ENCODE measurements at places on chromosomes 13 and 19. TPM values are rescaled to one million over a fixed set of nuclear protein-coding genes. Genes with fewer than 3 reads are reported as not detected.

DNA sequence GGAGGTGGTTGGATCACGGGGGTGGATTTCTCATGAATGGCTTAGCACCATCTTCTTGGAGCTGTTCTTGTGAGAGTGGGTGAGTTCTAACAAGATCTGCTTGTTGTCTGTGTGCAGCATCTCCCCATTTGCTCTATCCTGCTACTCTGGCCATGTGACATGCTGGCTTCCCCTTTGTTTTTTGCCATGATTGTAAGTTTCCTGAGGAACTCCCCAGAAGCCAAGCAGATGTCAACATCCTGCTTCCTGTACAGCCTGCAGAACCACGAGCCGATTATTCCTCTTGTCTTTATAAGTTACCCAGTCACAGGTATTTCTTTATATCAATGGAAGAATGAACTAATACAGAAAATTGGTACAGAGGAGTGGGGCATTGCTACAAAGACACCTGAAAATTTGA lies 2.3 kb upstream of the SIGLEC12 start:
- H3K27me3 ChIP-seq, result peaks cover 2% of the 10 kb centered on the region
- H3K4me3 ChIP-seq, result no peak overlapping the region
- H3K27ac ChIP-seq, result peak overlapping the region; percentile 55

DNA sequence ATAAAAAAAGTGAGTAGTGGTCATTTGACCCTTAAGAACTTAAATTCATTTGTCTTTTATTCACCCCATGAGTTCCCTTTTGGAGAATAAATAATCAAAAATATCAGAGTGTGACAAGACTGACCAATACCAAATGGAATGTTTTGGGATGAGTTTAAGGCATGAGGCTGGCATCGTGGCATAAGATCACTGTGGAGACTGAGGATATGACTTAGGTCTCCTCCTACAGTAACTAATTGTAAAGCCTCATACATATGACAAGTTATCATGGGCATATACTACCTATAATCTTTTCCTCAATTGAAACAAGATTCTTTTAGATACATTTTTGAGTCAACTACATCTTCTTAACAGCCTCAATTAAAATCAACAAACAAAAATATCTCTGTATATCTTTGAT lies 782.0 kb downstream of the SLITRK1 start:
- no peak overlapping the region for H3K4me3 ChIP-seq
- no peaks in the 10 kb centered on the region for H3K4me1 ChIP-seq
- no peak overlapping the region for H3K27ac ChIP-seq
- no peaks in the 10 kb centered on the region for H3K27me3 ChIP-seq

DNA sequence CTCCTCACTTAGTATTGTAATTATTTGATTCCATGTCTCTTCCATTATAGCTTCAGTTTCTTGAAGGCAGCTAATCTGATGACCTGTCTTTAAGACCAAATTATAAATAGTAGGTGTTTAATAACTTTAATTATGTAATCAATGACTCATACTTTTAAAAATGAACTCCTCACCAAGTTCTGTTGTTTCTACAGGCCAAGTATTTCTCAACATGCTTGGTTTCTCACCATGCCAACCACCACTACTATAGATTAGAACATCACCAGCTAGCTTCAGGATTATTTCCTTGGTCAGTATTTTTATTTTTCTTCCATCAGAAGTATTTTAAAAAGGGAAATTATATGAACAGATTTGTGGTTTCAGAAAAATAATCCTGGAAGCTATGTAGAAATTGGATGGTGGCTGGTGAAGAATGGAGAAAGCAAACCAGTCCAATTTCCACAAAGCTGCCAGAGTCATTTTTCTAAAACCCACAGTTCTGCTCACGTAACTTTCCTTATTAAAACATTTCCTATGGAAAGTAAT lies 237.7 kb upstream of the DACH1 start:
- H3K27ac ChIP-seq, result no peak overlapping the region
- no peak for DNase-seq

DNA sequence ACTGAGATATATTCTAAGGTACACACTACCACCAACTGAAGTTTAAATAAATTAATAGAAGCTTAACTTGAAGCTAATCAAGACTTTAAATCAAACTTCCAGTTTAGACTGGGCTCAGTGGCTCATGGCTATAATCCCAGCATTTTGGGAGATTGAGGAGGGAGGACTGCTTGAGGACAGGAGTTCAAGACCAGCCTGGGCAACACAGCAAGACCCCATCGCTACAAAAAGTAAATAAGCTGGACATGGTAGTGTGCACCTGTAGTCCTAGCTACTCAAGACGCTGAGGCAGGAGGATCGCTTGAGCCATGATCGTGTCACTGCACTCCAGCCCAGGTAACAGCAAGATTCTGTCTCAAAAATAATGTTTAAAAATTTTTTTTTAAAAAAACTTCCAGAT lies 8.6 kb downstream of the KPNA3 start:
- H3K27ac ChIP-seq, result no peak overlapping the region
- no peaks in the 10 kb centered on the region for H3K36me3 ChIP-seq
- no peaks in the 10 kb centered on the region for H3K27me3 ChIP-seq
- no peak for DNase-seq
- no peak overlapping the region for H3K4me3 ChIP-seq

DNA sequence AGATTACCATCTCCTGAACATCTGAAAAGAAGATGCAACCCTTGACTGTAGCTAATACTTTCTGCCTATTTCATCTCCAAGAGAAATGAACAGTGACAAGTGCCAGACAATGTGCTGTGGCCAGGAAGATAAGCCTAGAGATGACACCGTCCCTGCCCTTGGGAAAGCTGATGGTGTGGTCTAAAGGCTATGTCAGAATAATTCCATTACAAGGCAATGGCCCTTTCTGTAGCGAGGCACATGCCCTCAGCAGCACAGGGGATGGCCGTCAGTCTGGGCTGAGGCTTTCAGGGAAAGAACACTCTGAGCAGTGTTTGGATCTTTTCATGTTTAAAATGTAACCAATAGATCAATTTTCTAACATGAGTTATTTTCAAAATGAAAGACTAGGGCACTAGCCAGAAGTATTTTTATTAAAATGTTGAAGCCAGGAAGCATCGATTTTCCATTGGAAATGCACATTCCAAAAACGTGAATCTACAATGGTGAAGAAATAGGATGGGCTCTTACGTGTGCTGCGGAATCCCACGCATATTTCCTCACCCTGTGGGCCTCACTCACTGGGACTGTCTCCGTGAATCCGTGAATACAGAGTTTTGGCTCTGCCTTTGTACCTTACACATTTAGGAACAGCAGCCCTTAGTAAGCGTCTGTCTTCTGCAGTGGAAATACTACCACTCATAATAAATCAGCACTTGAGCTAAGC lies 22.0 kb downstream of the COL4A1 start:
- no peak overlapping the region for H3K4me3 ChIP-seq
- no peaks in the 10 kb centered on the region for H3K36me3 ChIP-seq
- H3K27me3 ChIP-seq, result no peaks in the 10 kb centered on the region
- DNase-seq, result no peak
- no peak overlapping the region for H3K27ac ChIP-seq
- peaks cover 36% of the 10 kb centered on the region for H3K4me1 ChIP-seq

- peak overlapping the region; percentile 92 for H3K27ac ChIP-seq
- no peaks in the 10 kb centered on the region for H3K27me3 ChIP-seq
- DNase-seq, result no peak
- peaks cover 15% of the 10 kb centered on the region for H3K4me1 ChIP-seq
- peaks cover 50% of the 10 kb centered on the region for H3K36me3 ChIP-seq
These were observed 1.0 kb downstream of the USE1 start for GRCh38 chr19:17216058-17216670.

- H3K27me3 ChIP-seq, result no peaks in the 10 kb centered on the region
- peak; percentile 94 for DNase-seq
- H3K4me1 ChIP-seq, result peaks cover 7% of the 10 kb centered on the region
- H3K27ac ChIP-seq, result peak overlapping the region; percentile 99
These were observed 1.2 kb upstream of the INAFM1 start for GRCh38 chr19:47273313-47274070.

DNA sequence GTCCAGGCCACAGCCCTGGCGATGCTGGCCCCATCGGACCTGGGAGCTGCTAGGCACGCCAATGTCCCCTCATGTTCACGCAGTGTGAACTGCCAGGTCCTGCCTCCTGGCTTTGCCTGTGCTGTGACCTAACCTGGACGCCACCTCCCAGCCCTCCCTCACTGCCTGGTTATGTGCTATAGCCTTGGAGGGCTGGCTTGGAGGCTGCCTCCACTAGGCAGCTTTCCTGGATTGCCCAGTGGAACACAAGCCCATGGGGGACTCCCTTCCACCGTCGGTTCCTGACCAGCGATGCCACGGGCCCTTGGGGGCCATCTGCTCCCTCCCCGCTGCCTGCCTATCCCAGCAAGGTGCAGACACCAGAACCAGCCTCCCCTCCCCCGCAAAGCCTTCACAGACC lies 15.2 kb upstream of the UQCR11 start:
- no peak overlapping the region for H3K27ac ChIP-seq
- no peaks in the 10 kb centered on the region for H3K27me3 ChIP-seq
- peaks cover 22% of the 10 kb centered on the region for H3K4me1 ChIP-seq
- H3K4me3 ChIP-seq, result no peak overlapping the region

DNA sequence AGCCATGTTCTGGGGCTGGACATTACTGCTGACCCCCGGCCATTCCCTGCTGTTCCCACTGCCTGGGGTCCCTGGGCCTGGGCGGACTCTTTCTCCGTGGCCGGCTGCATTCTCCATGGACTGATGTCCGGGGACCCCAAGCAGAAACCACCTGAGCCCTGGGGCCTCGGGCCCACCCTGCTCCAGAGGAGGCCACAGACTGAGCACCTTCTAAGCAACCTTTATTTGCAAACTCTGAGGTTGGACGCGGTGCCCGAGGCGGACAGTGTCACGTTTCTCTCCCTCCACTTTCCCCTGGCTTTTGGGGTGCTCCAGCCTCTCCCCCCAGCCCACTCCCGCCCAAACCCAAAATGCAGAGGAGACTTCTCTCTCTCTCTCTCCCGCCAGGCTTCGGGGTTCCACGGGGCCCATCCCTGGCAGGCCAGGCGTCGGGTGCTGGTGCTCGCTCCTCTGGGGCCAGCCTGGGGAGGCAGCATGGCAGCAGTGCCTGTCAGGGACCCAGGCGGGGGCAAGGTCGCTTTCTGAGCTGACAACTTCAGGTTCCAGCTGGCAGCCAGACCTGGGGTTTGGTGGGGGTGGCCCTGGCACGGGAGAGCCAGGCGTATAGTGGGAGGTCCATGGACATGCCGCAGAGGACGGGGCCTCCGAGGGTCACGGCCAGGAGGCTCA lies 2.3 kb upstream of the C19orf25 start:
- H3K4me3 ChIP-seq, result no peak overlapping the region
- H3K4me1 ChIP-seq, result peaks cover 22% of the 10 kb centered on the region
- H3K27me3 ChIP-seq, result no peaks in the 10 kb centered on the region
- peak; percentile 17 for DNase-seq

GRCh38 chr19:10418485-10419199 lies 1.7 kb upstream of the PDE4A start:
- no peak overlapping the region for H3K4me3 ChIP-seq
- H3K27ac ChIP-seq, result no peak overlapping the region
- H3K4me1 ChIP-seq, result peaks cover 12% of the 10 kb centered on the region
- peaks cover 62% of the 10 kb centered on the region for H3K27me3 ChIP-seq

DNA sequence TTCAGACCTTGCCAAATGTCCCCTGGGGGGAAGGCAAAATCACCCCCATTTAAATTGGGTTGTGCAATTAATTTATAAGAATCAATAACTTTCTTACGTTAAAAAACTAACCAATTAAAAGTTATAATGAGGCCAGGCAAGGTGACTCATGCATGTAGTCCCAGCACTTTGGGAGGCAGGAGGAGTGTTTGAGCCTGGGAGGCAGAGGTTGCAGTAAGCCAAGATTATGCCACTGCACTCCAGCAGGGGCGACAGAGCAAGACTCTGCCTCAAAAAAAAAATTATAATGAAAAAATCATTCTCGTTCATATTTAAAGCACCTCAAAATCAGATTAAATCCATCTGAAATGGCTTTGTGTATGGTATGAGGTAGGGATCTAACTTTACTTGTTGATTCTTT lies 18.4 kb upstream of the SIGLEC14 start:
- H3K27me3 ChIP-seq, result no peaks in the 10 kb centered on the region
- no peaks in the 10 kb centered on the region for H3K4me1 ChIP-seq
- H3K36me3 ChIP-seq, result no peaks in the 10 kb centered on the region
- no peak overlapping the region for H3K4me3 ChIP-seq
- H3K27ac ChIP-seq, result no peak overlapping the region

- H3K27me3 ChIP-seq, result peaks cover 4% of the 10 kb centered on the region
- H3K27ac ChIP-seq, result no peak overlapping the region
- H3K4me3 ChIP-seq, result no peak overlapping the region
- H3K4me1 ChIP-seq, result no peaks in the 10 kb centered on the region
These were observed 17.3 kb upstream of the CLDN10 start for GRCh38 chr13:95535243-95535642.

DNA sequence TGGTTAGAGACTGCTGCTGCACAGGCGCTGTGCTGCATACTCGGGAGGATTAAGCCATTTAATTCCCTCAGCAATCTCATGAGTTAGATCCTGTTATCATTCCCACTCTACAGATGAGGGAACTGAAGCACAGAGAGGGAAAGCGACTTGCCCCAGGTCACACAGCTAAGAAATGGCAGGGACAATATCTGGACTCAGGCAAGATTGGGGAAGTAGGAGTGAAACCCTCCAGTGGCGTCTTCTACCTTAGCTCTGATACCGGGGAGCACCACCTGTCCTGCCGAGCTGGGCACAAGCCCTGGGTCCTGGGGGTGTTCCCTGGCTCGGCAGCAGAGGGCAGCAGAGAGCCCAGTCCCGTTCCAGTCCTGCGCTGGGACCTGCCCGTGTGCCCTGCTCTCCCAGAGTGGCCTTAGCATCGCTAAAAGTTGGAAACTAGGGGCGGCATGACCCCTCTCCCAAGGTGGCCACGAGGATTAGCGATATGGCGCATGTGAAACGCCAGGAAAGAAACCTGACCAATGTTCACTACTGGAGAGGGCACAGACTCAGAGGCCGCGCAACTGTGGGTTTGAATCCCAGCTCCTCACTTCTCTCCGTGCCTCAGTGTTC lies 20.5 kb downstream of the CYTH2 start:
- H3K4me3 ChIP-seq, result no peak overlapping the region
- no peak overlapping the region for H3K27ac ChIP-seq
- H3K36me3 ChIP-seq, result no peaks in the 10 kb centered on the region
- H3K27me3 ChIP-seq, result no peaks in the 10 kb centered on the region
- peak; percentile 75 for DNase-seq

DNA sequence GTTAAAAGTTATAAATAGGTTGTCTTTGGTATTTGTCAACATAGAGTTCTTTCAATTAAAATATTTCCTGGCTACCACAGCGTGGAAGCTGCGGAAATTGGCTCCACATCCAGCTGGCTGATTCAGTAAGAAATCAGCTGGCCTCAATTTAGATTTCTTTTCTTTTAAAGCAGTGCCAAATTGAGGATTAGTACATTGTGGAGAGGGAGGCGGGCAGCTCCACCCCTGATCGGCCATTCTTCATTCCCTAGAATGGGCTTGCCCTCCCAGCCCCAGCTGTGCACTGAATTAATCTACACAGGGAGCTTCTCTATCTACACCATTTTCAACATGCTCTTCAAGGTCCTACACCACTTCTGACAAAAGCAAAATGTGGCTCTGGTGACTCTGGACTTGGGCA lies 624.8 kb downstream of the DACH1 start:
- H3K36me3 ChIP-seq, result no peaks in the 10 kb centered on the region
- no peaks in the 10 kb centered on the region for H3K4me1 ChIP-seq
- no peak overlapping the region for H3K27ac ChIP-seq

- H3K4me1 ChIP-seq, result no peaks in the 10 kb centered on the region
- no peaks in the 10 kb centered on the region for H3K27me3 ChIP-seq
- H3K27ac ChIP-seq, result no peak overlapping the region
- no peak overlapping the region for H3K4me3 ChIP-seq
- DNase-seq, result no peak
These were observed 7.6 kb downstream of the CALM3 start for GRCh38 chr19:46608581-46609345.

- H3K27me3 ChIP-seq, result peaks cover 73% of the 10 kb centered on the region
- H3K4me1 ChIP-seq, result peaks cover 2% of the 10 kb centered on the region
- H3K27ac ChIP-seq, result no peak overlapping the region
- no peak overlapping the region for H3K4me3 ChIP-seq
These were observed 4.6 kb upstream of the ERFL start for GRCh38 chr19:41932720-41933332.

The PTPRS gene
- total RNA-seq, result 20.0 TPM

The SIAH3 gene
- total RNA-seq, result not detected

The HIPK4 gene
- not detected for total RNA-seq

The A1BG gene
- total RNA-seq, result 0.23 TPM

The NXNL1 gene
- total RNA-seq, result 0.60 TPM
